ENCODE measurements at places on chromosomes 4 and X.

DNA sequence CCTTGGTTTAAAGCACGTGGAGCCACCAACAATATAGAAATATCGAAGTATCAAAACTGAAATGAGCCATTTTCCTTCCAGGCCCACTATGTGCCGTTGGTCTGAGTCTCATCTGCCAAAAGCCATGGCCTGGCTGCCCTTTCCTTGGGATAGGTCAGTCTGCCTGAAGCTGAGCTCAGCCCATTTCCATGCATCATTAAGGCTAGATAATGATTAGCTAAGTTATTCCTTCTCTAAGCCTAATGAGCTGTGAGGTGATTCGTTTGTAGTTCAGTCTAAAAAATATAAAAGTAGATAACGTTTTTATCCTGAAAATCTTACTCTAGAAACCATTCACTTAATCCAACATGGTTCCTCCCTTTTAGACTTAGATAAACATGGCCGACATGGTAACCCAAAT lies 936.2 kb upstream of the LCORL start:
- DNase-seq = no peak

- DNase-seq = no peak
These were observed 218.6 kb upstream of the FAM47A start for GRCh38 chrX:34350561-34351335.

GRCh38 chrX:19682712-19683331 lies 167.5 kb upstream of the MAP3K15 start:
- peak; percentile 80 for DNase-seq

DNA sequence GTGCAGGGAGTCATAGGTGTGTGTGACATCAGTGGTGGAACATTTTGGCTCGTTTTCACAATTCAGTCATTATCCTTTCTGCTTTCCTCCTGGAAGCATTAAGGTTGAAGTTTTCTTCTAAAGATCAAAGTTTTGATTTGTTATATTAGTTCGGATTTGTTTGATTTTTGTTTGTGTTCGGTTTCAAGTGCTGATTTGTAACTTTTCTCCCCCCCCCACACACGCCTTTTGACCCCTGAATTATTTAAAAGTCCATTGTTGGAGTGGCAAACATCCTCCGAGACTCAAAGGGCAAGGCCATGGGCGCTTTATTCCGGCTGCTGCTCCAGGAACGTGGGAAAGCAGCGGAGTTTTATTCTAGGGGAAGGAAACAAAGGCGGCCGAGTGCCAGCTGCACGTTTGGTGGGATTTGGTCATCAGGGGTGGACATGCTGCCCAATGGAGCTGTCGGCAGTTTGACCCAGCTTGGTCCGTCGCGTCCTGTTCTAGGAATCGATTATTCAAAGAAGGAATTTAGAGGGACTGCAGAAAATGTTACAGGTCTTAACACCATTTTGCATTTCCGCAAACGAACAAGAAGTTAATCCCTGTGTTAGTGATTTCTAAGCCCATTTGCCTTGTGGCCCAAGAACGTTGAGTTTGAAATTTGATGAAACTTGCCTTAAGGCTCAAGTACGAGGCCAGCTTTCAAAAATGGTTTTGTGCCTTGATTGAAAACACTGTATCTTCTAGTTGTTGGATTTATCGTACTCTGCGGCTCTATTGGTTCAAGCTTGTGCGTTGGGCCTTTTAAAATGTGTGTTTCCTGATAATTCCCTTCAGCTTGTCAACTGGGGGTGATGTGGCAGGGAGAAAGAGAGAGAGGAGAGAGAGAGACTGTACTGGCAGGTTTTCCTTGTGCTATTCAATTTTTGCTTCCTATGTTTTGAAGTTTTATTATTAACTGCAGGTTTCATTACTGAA lies 565 bp upstream of the ZNF41 start:
- no peak for DNase-seq

- no peak for DNase-seq
These were observed 238.1 kb downstream of the SLITRK2 start for GRCh38 chrX:146055733-146056132.

GRCh38 chrX:19225909-19226308 lies 103.6 kb upstream of the ADGRG2 start:
- peak; percentile 1 for DNase-seq

- no peak for DNase-seq
These were observed 2.0 kb upstream of the SH3BP2 start for GRCh38 chr4:2790583-2791517.

Data from CD4-positive, alpha-beta T cell treated with Interleukin-2 at 100 ng/mL for 4 hours (primary cell).